Hematopoietic multipotent progenitor cell treated with erythropoietin and hydrocortisone succinate and interleukin-3 and kit ligand, for 8 days (in vitro differentiated cells): ENCODE measurements at places on chromosomes 2 and 18.

- peak; percentile 28 for DNase-seq
Observed at GRCh38 chr2:138531913-138532312, 30.3 kb downstream of the SPOPL start.

DNA sequence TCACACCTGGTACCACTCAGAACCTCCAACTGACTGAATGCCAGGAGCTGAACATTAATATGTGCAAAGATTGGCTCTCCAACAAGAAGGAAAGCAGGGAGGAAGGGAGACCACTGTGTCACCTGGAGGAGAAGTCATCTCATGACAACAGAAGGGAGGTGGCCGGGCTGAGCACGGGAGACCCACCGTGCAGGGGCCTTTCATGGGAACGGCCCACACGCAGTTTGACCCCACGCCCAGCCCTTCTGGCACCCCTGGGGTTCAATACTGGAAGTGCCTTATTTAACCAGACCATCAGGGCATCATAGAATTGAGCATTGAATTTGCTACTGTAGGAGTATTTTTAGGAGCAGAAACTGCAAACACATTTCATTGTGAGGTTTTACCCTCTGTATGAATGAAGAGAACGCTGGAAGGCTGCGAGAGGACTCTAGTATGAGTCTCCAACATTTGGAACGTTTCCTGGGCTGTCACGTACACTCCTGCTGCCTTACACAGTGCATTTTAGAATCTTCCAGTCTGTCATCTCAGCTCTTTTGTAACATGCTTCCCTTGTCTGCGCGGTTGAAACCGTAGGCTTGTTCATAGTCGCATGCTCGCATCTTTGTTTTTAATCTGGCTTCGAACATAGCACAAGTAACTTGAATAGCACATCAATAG is 132.1 kb downstream of the NFATC1 start:
- DNase-seq: peak; percentile 8

GRCh38 chr2:12754643-12755042 is 37.9 kb downstream of the TRIB2 start:
- DNase-seq: no peak

- no peak for DNase-seq
Observed at GRCh38 chr2:239599299-239599698, 198.5 kb upstream of the HDAC4 start.

GRCh38 chr2:119860924-119861323 is 101.2 kb downstream of the PTPN4 start:
- peak; percentile 12 for DNase-seq

- peak; percentile 55 for DNase-seq
Observed at GRCh38 chr2:207258263-207258991, 92.7 kb upstream of the KLF7 start.

- DNase-seq: no peak
Observed at GRCh38 chr2:190304404-190304803, 15.2 kb downstream of the HIBCH start.

DNA sequence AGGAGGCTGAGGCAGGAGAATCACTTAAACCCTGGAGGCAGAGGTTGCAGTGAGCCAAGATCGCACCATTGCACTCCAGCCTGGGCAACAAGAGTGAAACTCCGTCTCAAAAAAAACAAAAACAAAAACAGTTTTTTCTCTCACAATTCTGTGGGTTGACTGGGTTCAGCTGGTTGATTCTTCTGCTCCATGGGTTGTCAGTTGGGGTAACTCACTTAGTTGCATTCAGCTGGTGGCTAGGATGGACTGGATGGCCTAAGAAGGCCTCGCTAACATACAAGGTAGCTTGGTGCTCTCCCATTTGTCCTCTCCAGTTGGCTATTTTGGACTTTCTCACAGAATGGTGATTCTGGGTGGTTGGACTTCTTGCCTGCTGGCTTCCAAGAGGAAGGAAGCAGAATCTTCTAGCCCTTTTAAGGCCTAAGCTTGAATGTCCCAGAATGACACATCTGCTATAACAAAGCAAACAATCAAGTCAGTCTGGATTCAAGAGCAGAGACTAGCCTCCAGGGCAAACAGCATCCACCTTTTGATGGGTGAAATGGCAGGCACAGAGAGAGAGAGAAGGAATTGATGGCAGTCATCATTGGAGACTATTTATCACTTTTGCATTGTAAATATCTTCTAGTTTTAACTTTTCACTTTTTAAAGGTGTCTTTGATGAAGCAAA is 17.9 kb downstream of the LAMA3 start:
- no peak for DNase-seq

- DNase-seq: peak; percentile 18
Observed at GRCh38 chr2:201858281-201859184, 52.2 kb downstream of the CDK15 start.

DNA sequence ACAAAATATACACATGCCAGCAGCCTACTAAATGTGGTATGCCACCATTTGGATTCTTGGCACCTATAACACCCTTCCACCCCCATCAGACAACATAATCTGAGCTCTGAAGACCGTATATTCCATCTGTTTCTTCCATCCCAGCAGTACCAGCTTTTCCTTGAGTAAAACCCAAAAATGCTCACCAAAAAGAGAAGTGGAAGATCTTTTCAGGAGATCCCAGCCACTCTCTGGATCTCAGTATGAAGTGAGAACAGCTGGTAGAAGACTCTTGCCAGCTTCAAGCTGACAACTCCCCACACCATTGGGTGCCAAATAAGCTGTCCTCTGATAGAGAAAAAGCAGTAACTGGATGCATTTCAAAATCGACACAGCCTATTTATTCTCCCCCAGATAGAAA is 22.6 kb downstream of the REG1B start:
- DNase-seq: no peak

DNA sequence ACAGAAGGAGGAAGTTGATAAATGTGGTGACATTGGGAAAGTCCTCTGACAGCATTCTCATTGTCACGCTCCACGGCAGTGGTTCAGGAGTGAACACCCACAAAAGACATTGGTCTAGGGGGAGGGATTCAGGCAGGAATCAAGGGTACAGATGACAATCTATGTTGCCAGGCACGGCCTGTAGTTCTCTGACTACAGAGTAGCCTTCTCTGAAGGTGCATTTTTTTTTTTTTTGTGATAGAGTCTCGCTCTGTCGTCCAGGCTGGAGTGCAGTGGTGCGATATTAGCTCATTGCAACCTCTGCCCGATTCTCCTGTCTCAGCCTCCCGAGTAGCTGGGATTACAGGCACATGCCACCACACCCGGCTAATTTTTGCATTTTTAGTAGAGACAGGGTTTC is 7.4 kb upstream of the MOB1A start:
- peak; percentile 98 for DNase-seq

DNA sequence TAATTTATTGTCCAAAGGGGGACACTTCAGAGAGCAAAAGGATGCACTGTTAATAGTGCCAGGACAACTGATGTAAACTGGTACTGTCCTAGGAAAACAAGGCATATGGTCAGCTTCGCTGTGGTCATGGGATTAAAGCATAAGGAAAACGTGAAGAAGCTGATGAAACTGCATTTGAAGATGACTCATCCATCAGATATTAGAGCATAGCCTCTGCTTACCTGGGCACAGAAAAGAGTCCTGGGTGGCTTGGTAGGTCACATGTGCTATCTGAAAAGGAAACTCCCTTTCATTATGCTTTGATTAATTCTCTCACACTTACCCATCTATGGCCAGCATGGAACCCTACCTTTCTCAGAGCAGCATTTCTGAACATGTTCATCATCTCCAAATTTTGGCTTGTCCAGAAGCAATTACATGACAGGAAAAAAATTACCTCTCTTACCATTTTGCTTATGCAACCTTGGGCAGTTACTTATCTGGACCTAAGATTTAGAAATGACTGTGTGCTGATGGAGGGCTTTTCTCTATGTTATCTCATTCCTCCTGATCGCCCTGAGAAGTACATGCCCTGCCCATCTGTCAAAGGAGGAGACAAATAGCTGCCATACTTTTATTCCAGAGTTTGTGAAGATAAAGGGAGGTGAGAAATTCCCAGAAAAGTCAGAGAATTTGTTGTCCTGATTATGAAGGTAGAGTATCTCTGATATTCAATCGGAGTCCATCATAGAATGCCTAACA is 275.3 kb upstream of the SLC14A2 start:
- no peak for DNase-seq

DNA sequence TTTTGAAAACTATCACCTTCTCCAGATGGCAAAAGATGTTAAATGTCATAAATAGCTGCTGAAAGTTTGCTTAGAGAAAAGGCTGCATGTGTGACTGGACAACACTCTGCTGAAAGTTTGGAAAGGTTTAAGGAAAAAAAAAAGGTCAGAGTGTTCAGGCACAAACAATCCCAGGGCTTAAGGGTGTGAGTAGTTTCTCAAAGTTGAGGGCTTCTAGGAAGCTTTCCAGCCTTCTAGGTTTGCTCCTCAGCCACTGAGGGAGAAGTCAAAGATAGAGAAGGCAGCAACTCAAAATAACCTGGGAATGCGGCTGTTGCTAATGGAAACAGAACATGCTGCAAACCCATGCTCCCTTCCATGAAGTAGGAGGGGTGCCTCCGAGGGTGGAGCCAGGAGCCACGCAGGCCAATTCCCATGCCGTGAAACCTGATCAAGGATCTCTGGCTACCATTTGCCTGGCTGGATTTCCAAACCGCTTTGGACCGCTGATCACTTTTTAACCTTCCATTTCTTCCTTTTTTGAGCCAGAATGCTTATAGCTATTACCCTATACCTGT is 88.0 kb downstream of the TEX51 start:
- no peak for DNase-seq

DNA sequence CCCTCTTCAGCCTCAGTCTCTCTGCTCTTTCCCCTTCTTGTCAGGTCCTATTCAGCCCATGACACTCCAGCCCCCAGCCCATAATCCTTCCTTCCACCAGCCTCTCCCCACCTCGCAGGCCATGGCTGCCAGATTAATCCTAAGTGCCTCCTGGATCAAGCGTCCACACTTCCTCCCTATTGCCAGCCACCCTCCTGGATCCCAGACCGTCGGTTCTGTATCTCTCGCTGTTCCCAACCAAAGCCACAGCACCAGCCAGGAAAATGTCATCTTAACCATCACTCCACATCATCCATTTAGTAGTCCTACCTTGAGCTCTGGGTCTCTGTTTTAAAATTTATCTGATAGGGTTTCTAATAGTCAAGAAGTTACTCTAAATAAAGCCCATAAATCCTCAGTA is 49.5 kb downstream of the NDUFA10 start:
- DNase-seq: no peak

DNA sequence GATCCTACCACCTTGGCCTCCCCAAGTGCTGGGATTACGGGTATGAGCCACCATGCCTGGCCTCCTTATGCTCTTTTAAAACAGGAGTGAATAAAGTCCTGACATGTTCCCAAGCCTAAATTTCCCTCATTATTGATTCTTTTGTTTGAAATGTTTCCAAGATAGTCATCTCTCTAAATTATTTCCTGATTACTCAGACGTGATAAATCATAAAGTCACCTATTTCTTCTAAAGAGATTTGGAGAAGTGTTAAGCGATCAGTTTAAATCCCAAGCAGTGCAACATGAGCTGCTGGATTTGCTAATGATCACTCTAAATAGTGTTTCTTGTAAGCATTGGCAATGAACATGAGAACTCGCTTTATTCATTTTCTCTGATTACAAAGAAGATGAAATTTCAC is 51.8 kb downstream of the PMAIP1 start:
- DNase-seq: no peak

GRCh38 chr2:215799194-215799593 is 214.2 kb downstream of the MREG start:
- DNase-seq: no peak

- DNase-seq: no peak
Observed at GRCh38 chr2:234770031-234770506, 181.7 kb upstream of the SH3BP4 start.
